Neuronal stem cell (in vitro differentiated cells): ENCODE measurements at places on chromosomes 11 and 22.

GRCh38 chr11:130891326-130891725 lies 25.0 kb downstream of the SNX19 start:
- peaks cover 5% of the 10 kb centered on the region for H3K36me3 ChIP-seq
- no peaks in the 10 kb centered on the region for H3K27me3 ChIP-seq
- no peak overlapping the region for H3K27ac ChIP-seq
- H3K4me1 ChIP-seq, result peaks cover 18% of the 10 kb centered on the region
- no peak overlapping the region for H3K4me3 ChIP-seq
- DNase-seq, result no peak

DNA sequence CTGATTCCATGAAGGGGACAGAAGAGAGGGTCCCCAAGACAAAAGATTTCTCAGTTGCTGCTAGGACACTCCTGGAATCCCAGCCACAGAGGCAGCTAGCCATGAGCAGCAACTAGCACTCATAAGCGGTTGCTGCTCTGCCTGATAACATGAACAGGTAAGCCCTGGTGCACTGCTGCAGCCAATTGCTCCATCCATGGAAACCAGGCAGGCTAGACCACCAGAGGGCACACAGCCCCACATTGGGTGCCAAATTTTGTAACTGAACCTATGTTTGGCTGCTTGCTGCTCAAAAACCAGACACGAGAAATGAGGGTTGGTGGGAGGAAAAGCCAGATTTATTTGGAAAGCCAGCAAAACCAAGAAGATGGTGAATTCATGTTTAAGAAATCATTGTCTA lies 21.9 kb upstream of the QSER1 start:
- no peaks in the 10 kb centered on the region for H3K4me1 ChIP-seq
- no peaks in the 10 kb centered on the region for H3K27me3 ChIP-seq
- no peaks in the 10 kb centered on the region for H3K36me3 ChIP-seq
- no peak overlapping the region for H3K27ac ChIP-seq
- H3K4me3 ChIP-seq, result no peak overlapping the region
- DNase-seq, result no peak

GRCh38 chr11:120702656-120703055 lies 191.1 kb downstream of the GRIK4 start:
- no peaks in the 10 kb centered on the region for H3K4me1 ChIP-seq
- DNase-seq, result no peak
- no peaks in the 10 kb centered on the region for H3K27me3 ChIP-seq
- no peak overlapping the region for H3K4me3 ChIP-seq

GRCh38 chr11:60265373-60266214 lies 14.9 kb upstream of the MS4A4A start:
- no peak overlapping the region for H3K27ac ChIP-seq
- no peaks in the 10 kb centered on the region for H3K36me3 ChIP-seq
- peaks cover 6% of the 10 kb centered on the region for H3K4me1 ChIP-seq

- H3K27ac ChIP-seq, result no peak overlapping the region
- H3K27me3 ChIP-seq, result no peaks in the 10 kb centered on the region
- no peak overlapping the region for H3K4me3 ChIP-seq
Observed at GRCh38 chr11:7418061-7418460, 67.2 kb upstream of the OLFML1 start.

DNA sequence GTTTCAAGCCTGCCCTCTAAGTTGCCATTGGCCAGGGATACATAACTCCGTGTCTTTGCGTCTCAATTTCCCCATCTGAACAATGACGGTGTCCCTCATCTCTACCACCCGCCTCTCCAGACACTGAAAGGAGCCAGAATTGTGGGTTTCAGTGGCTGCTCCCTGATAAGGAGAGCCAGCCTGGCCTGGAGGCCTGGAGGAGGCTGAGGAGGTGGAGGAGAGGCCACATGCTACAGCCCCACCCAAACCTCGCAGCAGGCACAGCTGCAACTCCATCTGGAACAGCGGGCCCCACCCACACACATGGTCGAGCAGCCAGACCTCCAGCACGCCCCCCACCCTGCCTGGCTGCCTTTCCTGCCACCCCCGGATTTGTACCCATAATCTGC lies 34.4 kb upstream of the CD82 start:
- H3K4me3 ChIP-seq, result no peak overlapping the region
- peaks cover 19% of the 10 kb centered on the region for H3K27me3 ChIP-seq
- no peak for DNase-seq
- no peaks in the 10 kb centered on the region for H3K4me1 ChIP-seq
- no peak overlapping the region for H3K27ac ChIP-seq

GRCh38 chr11:90241414-90241813 lies 18.6 kb upstream of the CHORDC1 start:
- no peak for DNase-seq
- no peaks in the 10 kb centered on the region for H3K27me3 ChIP-seq
- peaks cover 4% of the 10 kb centered on the region for H3K4me1 ChIP-seq
- H3K27ac ChIP-seq, result no peak overlapping the region

- no peak overlapping the region for H3K4me3 ChIP-seq
- no peaks in the 10 kb centered on the region for H3K4me1 ChIP-seq
- no peaks in the 10 kb centered on the region for H3K36me3 ChIP-seq
- DNase-seq, result no peak
- H3K27ac ChIP-seq, result no peak overlapping the region
Observed at GRCh38 chr11:2770096-2770751, 70.4 kb upstream of the KCNQ1OT1 start.

DNA sequence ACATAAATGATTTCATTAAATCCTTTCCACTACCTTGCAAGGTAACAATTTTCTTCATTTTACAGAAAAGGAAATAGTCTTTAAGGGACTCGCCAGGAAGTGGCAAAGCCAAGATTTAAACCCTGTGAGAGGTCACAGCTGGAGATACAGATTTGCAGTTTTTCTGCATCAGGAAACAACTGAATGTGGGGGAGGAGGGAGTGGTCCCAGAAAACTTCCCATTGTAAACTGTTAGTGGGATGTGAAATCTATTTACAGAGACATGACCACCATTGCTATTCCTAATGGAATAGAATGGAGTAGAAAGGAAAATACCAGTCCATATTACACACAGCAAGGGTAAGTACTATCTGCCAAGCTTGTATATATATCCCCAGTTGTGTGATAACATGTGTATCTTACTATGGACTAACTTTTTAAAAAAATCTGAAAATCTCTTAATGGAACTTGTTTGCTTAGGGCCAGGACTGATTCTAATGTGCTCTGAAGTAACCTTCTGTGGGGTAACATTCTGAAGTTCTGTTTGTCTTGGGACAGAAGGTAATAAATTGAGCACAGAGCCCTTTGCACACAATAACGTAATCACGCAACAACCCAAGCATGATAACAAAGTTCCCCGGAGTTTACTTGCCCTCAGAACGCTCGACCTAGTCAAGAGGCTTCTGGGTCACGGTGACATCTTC lies 10.9 kb upstream of the TSKU start:
- no peaks in the 10 kb centered on the region for H3K36me3 ChIP-seq
- H3K27ac ChIP-seq, result no peak overlapping the region
- H3K4me1 ChIP-seq, result peaks cover 23% of the 10 kb centered on the region
- DNase-seq, result no peak
- no peaks in the 10 kb centered on the region for H3K27me3 ChIP-seq
- no peak overlapping the region for H3K4me3 ChIP-seq

- DNase-seq, result no peak
- no peak overlapping the region for H3K27ac ChIP-seq
- H3K27me3 ChIP-seq, result no peaks in the 10 kb centered on the region
- no peaks in the 10 kb centered on the region for H3K4me1 ChIP-seq
- H3K36me3 ChIP-seq, result no peaks in the 10 kb centered on the region
Observed at GRCh38 chr11:33622806-33623205, 77.8 kb downstream of the C11orf91 start.

- DNase-seq, result no peak
- no peak overlapping the region for H3K27ac ChIP-seq
- peaks cover 5% of the 10 kb centered on the region for H3K27me3 ChIP-seq
- no peaks in the 10 kb centered on the region for H3K36me3 ChIP-seq
- no peaks in the 10 kb centered on the region for H3K4me1 ChIP-seq
Observed at GRCh38 chr11:11668274-11668673, 46.5 kb upstream of the GALNT18 start.

GRCh38 chr11:8870411-8871170 lies 40.4 kb upstream of the AKIP1 start:
- H3K4me1 ChIP-seq, result peaks cover 16% of the 10 kb centered on the region
- H3K36me3 ChIP-seq, result no peaks in the 10 kb centered on the region
- peak; percentile 58 for DNase-seq
- no peaks in the 10 kb centered on the region for H3K27me3 ChIP-seq
- peak overlapping the region; percentile 77 for H3K4me3 ChIP-seq

GRCh38 chr11:79028225-79028624 lies 412.6 kb downstream of the TENM4 start:
- H3K4me3 ChIP-seq, result no peak overlapping the region
- peaks cover 15% of the 10 kb centered on the region for H3K4me1 ChIP-seq
- no peaks in the 10 kb centered on the region for H3K36me3 ChIP-seq
- H3K27ac ChIP-seq, result no peak overlapping the region
- DNase-seq, result no peak

- no peak overlapping the region for H3K27ac ChIP-seq
- H3K36me3 ChIP-seq, result peaks cover 30% of the 10 kb centered on the region
- no peak for DNase-seq
- no peak overlapping the region for H3K4me3 ChIP-seq
Observed at GRCh38 chr22:50605002-50605612, 4.5 kb downstream of the MAPK8IP2 start.

DNA sequence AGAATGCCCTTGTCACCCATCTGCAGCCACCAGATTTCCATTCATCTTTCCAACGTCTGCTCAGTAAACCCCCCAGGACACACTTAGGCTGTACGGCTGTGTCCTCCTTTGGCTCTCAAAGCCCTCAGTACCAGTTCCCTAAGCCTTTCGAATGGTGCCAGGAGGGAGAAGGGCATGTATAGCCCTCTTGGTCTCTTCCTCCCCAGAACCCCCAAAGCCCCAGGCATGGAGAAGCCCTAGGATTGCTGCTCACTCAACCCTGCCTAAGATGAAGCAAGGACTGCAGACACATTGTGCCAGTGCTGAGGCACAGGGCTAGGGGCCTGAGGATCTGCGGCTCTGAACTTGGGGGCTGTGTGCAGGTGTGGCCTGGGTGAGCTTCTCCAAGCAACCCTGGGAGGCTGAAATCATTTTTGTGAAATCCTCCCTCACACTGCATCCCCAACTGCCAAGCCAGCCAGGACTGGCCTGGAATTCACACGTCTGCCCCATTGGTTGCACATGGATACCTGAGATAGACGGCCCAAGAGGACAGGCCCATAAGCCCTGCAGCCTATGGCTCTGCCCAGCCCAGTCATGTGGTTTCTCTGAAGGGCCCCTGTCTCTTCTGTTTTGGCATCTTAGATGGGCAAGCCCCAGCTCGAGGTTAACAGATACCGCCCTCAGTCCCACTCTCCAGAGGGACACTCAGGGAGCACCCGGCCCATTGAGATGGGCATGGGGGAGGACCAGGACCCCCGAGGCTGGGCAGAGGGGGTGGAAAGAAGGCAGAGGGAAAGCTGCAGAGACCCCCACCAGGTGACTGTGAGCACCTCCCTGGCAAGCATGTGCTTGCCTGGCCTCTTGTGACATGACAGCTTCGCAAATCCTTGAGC lies 34.0 kb downstream of the KCNQ1OT1 start:
- no peaks in the 10 kb centered on the region for H3K27me3 ChIP-seq
- H3K27ac ChIP-seq, result no peak overlapping the region
- no peaks in the 10 kb centered on the region for H3K4me1 ChIP-seq
- no peak for DNase-seq
- peaks cover 11% of the 10 kb centered on the region for H3K36me3 ChIP-seq

DNA sequence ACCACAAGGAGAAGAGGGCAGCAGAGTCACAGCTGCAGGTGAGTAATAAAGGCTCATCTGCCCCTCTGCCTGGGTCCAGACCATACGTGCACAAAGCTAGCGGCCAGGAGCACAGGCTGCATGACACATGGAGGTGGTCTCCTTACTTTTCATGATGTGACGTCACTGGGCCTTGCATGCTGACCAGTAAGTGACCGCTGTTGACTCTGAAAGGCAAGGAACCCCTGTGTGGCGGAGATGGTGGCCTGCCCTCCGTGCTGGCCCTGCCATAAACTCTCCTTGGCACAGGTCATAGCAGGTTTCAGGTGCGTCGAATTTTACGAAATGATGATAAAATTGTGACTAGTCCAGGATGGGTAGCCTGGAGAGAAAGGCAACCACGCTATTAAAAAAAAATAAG lies 7.6 kb upstream of the PARVG start:
- no peaks in the 10 kb centered on the region for H3K27me3 ChIP-seq
- H3K27ac ChIP-seq, result no peak overlapping the region
- H3K4me3 ChIP-seq, result no peak overlapping the region

DNA sequence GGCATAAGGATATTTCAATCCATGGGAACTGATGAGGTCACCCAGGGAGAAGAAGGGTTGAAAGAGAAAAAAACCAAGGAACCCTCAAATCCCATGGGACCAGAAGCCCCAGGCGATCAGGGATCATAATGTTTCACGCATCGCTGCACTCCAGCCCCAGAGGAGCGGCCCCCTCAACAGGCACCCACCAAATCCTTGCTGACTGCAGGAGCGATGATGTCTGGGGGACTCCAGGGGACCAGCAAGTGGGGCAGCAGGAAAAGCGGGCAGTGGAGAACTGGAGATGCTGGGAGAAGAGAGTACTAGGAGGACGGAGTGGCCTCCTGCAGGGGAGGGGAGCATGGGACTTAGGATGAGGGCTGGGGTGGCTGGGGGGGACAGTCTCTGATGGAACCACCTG lies 47.7 kb upstream of the LINC01488 start:
- no peak overlapping the region for H3K4me3 ChIP-seq
- H3K4me1 ChIP-seq, result peaks cover 18% of the 10 kb centered on the region
- H3K36me3 ChIP-seq, result no peaks in the 10 kb centered on the region
- no peak overlapping the region for H3K27ac ChIP-seq

GRCh38 chr22:45254789-45255278 lies 14.1 kb upstream of the KIAA0930 start:
- no peaks in the 10 kb centered on the region for H3K27me3 ChIP-seq
- H3K36me3 ChIP-seq, result no peaks in the 10 kb centered on the region
- DNase-seq, result no peak
- H3K4me3 ChIP-seq, result no peak overlapping the region
- peaks cover 12% of the 10 kb centered on the region for H3K4me1 ChIP-seq

DNA sequence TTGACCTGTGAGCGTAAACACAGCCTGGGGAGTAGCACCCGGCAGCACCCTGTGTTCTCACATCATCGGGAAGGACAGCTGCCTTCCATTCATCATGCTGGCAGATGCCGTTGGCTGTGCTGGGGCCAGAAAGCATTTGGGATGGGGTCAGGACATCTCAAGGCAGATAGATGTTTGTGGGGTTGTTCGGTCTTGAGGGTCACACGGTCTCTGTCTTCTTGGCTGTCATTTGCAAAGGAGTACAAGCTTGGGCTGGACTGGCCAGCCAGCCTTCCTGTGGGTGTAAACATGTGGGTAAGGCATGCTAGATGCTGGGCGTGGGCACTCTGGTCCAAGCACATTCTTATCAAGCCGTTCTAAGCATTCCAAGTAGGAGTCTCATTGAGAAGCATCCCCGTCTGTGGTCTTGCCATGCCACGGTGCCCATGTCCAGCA lies 81.4 kb downstream of the TBC1D22A start:
- H3K27me3 ChIP-seq, result no peaks in the 10 kb centered on the region
- no peak for DNase-seq
- H3K27ac ChIP-seq, result no peak overlapping the region
- H3K4me3 ChIP-seq, result no peak overlapping the region
- no peaks in the 10 kb centered on the region for H3K36me3 ChIP-seq

- H3K4me3 ChIP-seq, result peak overlapping the region; percentile 99
- H3K36me3 ChIP-seq, result no peaks in the 10 kb centered on the region
- H3K27ac ChIP-seq, result no peak overlapping the region
- no peak for DNase-seq
Observed at GRCh38 chr11:78187366-78188285, 800 bp downstream of the KCTD21 start.

- no peaks in the 10 kb centered on the region for H3K27me3 ChIP-seq
- DNase-seq, result no peak
- no peak overlapping the region for H3K27ac ChIP-seq
- H3K4me3 ChIP-seq, result no peak overlapping the region
- H3K4me1 ChIP-seq, result peaks cover 2% of the 10 kb centered on the region
- no peaks in the 10 kb centered on the region for H3K36me3 ChIP-seq
Observed at GRCh38 chr11:69414773-69415187, 66.7 kb upstream of the LINC01488 start.
